ENCODE measurements at places on chromosomes 2 and 18.

- DNase-seq = no peak
Observed at GRCh38 chr2:240790370-240791220, 29.4 kb downstream of the KIF1A start.

DNA sequence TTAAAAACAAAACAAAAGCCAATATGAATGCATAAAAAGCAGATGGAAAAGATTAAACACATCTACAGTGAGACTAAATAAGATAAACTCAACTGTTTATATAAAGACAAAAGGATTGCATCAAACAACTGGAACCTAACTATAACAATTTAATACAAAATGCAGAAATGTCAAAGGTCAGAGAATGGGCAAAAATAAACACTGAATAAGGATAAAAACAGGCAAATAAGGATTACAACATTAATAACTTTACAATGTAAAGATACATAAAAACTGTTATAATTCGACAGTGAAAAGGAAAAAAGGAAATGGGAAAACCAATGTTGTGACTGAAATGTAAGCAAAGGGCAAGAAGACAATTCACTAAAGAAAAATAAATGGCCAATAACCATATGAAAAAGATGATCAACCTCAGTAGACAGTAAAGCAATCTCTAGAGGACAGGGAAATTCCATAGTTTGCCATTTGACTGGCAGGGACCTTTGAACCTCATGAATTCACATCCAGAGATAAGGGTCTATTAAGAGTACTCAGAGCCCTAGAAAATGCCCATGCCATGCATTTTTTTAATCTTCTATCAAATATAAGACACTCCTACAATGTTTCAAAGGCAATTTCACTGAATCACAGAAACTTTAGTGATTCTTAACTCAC is 83.7 kb downstream of the TMEM131 start:
- no peak for DNase-seq

DNA sequence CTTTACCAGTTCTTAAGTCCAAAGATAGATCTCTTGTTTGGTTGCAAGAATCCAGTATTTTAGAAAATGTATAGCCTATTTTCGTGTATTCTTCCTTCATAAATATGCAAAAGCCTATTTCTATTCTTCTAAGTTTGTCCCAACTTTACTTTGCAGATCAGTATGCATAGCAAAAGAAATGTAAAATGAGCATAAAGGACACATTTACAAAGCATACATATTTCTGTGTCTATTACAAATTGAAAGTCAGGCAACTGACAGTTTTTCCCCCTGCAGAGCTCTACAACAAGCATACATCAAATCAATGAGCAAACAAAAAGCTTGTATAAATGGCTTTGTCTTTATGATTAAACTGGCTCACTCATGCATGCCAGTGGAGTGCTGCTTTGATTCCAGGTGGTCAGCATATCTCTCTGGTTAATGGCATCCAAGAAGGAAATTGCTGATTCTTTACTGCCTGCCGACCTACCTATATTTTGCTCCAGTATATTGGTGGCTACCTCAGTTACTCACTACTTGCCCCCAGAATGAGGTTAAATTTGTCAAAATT is 10.0 kb upstream of the VPS54 start:
- no peak for DNase-seq

- peak; percentile 70 for DNase-seq
Observed at GRCh38 chr2:26530696-26531095, 52.8 kb upstream of the OTOF start.

DNA sequence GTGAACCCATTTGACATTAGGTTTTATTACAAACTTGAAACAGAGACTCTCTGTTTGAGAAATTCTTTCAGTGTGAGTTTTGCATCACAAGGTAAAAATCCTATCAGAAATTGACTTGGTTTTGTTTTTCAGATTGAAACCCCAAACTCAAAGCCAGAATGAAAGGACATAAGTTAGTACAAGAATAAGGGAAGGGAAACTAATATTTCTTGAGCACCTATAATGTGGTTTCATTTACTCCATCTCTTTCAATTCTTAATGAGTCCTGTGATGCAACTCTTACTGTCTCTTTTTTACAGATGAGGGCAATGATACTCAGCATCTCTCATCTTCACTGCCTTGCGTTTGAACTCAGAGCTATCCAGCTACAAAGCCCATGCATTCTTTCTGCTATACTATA is 210.0 kb upstream of the SIX3 start:
- DNase-seq = no peak

- no peak for DNase-seq
Observed at GRCh38 chr2:43099797-43100196, 126.6 kb downstream of the ZFP36L2 start.

DNA sequence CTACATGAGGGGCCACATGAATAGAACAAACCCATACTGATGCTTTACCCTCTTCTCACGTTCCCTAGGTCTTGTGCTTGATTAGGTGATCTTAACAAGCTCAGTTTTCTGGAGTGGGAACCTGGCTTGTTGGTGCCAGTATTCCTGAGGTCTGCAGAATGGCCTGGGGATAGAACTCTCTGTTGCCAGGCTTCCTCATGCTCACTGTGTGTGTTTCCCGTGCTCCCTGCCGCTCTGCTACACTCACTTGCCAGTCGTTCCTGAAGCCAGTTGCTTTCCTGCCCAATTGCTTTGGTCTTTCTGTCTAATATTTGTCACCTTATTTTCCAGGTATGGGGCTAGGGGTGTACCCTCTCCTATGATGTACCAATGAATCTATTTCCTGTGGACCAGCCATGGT is 2111.5 kb upstream of the PIK3C3 start:
- no peak for DNase-seq

DNA sequence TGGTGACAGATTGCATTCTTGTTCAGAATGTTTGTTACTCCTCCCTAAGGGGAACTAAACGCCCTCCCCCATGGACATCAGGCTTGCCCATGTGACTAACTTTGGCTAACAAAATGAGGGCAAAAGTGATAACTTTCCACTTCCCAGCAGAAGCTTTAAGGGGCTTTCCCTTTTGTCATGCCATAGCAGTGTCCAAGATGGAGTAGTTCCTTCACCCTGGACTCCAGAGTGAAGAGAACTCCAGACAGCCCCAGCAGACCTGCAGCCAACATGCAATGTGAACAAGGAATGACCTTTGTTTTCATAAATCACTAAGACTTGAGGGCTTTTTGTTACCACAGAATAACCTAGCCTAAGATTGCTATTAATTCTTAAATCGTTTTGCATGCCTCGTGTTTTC is 163.5 kb downstream of the ZEB2 start:
- no peak for DNase-seq

- DNase-seq = no peak
Observed at GRCh38 chr2:2867397-2867979, 510.1 kb downstream of the EIPR1 start.

DNA sequence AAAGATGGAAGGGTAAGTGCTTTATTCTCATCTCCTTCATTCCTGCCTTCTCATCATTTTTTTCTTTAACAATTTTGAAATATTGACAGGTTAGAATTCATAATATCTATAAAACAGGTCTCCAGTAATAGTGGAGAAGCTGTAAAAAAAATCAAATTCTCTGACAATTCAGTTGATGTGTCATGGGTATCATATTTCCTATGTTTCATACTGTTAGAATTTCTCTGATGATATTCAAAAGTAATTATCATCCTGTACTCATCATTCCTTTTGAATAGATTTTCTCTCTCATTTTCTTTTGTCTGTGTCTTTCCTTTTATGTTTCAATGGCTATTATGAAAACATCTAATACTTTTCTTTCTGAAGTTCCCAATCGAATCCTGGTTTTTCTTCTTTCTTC is 97.7 kb downstream of the CPS1 start:
- DNase-seq = peak; percentile 29

DNA sequence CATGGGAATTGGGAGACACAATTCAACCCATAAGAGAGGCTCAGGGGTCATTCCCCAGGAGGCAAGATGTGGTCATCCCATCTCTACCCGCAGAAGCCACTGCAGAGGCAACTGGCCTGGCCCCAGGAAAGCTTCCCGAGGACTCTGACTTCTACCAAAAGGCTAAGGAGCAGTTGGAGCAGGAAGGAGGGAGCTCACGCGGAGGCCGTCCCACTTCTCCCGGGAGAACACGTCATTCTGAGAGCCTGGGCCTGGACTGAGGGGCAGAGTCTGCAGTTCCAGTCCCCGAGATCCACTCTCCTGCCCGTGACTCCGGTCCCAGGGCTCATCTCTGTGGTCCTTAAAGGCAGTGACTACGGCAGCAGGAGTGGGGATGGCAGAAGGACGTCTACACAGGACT is 69.0 kb upstream of the TAF1B start:
- DNase-seq = peak; percentile 27

GRCh38 chr2:84494070-84494469 is 22.2 kb upstream of the DNAH6 start:
- DNase-seq = peak; percentile 60

DNA sequence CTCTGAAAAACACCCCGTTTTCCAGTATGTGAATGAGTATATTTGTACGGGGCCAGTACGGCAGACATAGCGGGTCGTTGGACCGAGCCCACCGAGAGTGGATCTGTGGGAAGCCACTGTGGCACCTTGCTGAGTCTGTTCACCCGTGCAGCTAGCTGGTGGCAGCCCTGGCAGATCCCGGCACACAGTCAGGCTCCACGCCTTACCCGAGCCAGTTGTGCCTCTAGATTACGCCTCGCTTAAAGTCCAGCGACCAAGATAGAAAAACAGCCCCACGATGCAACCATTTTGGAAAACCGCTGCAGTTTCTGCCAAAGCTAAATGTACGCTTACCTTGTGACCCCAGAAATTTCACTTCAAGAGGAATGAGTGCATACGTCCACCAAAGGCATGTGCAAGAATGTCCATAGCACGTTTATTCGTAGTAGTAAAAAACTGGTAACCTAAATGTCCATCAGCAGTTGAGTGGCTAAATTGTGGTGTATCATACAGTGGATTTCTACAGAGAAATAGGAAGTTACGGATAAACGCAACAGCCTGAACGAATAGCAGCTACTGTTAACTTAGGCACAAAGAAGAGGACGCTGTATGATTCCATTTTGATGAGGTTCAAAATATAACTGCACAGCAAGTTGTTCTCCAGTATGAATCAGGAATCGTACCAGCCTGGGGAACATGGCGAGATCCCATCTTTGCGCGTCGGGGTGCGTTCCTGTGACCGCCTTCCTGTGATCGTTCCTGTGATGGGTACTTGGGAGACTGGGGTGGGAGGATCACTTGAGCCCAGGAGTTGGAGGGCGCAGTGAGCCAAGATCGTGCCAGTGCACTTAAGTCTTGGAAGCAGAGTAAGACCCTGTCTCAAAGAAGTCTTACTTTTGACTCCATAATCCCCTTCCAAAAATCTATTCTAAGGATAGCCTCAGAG is 688 bp upstream of the WDR33 start:
- DNase-seq = no peak

GRCh38 chr2:120771111-120771780 is 35.6 kb downstream of the GLI2 start:
- DNase-seq = peak; percentile 97

- DNase-seq = peak; percentile 26
Observed at GRCh38 chr2:42298132-42298531, 62.9 kb downstream of the COX7A2L start.

- no peak for DNase-seq
Observed at GRCh38 chr2:129118296-129118695, 799.6 kb upstream of the HS6ST1 start.

DNA sequence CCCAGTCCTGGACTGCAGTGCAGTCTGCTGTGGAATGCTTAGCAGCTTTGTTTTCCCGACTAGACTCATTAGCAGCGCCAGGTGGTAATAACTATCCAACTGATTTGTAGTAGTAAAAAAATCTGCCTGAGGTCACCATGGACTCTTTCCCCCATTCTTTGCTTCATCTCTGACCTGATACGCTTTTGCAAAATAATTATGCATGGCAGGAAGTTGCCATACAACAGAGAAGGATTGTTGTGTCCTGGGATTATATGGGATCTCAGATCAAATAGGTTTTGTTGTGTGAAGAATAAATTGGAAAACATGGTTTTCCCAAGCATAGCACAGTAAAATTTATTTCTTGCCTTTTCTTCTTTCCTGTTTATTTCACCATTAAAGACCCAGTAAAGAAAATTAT is 72.4 kb upstream of the ATP5MC3 start:
- no peak for DNase-seq

DNA sequence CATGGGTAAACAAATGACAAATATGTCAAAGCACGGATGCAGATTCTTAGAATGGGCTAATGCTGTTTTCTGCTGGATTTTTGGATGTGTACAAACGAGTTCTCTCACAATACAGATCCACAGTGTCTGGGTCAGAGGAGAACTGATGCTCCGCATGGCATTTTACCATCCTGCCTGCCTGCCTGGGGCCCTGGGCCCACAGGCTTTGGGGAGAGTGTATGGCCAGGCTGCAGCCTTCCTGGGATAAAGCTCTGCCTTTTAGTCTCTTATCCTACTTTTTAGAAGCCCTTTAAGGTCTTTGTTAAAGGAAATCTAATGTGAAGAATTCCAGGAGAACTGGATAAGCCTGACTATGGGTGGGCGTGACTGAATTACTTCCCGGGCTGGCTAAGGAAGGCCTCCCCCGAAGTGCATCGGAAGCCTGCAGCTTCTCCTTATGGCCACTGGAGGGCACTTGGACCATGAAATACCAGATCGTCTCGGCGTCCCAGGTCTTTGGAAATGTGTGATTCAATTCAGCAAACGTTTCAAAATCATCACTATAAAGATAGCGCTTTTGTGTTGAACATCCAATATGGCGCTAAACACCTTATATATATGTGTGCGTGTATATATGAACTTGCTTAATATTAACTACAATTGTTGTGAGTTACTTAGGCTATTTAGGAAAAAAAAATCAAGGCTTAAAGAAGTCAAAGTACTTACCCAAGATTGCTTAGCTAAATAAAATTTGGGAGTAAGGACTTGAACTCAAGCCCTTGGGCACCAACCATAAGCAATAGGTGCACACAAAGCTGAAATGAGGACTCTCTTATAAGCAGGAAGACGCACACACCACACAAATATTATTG is 15.2 kb upstream of the DNPEP start:
- peak; percentile 95 for DNase-seq

DNA sequence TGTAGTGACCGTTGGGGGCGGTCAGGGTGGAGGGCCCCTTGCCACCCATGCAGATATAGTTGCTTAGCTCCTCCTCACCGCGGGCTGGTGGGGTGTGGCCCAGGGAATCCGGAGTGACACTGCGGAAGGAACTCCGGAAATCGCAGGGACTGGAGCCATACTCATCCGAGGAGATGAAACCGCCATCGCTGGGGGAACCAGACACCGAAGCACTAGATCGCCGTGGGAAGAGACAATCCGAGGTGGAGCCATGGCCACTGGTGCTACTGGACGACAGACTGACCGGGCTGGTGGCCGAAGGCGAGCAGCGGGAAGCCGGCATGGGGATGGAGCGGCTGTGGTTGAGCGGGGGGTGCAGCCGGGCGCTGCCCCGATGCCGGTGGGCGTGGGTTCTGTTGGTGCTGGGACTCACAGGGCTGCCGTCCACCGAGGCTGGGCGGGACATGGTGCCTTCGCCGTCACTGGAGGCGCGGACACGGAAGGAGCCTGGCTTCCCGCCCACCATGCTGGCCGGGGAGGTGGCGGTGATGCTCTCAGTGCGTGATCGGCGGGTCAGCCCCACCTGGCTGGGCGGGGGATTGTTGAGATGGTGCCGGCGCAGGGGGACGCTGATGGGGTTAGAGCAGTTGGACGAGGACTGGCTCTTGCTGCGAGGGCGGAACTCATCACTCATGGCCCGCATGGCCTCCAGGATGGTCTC is 2.2 kb downstream of the IRS1 start:
- peak; percentile 86 for DNase-seq
